ENCODE measurements at places on chromosomes 3 and 15. TPM values are rescaled to one million over a fixed set of nuclear protein-coding genes. Genes with fewer than 3 reads are reported as not detected.

The CMTM8 gene
- total RNA-seq, result 0.38 TPM

The LTF gene
- 0.38 TPM for total RNA-seq

The B3GALNT1 gene
- 28.8 TPM for total RNA-seq

The THPO gene
- 0.28 TPM for total RNA-seq

The SEMA6D gene
- 9.9 TPM for total RNA-seq

The TOP2B gene
- 63.7 TPM for total RNA-seq

The CLDN11 gene
- 225 TPM for total RNA-seq

The AEN gene
- 54.7 TPM for total RNA-seq

The ANKDD1A gene
- total RNA-seq, result 0.38 TPM

The WDR76 gene
- 26.1 TPM for total RNA-seq

The LINGO1 gene
- 0.19 TPM for total RNA-seq

The EXD1 gene
- total RNA-seq, result not detected

The EOMES gene
- total RNA-seq, result not detected

The CHRD gene
- total RNA-seq, result 3.1 TPM

The RLBP1 gene
- not detected for total RNA-seq

The ITIH1 gene
- 0.56 TPM for total RNA-seq

The CTXN2 gene
- not detected for total RNA-seq

The UTS2B gene
- 0.28 TPM for total RNA-seq
